ENCODE measurements at places on chromosomes 4 and X.

DNA sequence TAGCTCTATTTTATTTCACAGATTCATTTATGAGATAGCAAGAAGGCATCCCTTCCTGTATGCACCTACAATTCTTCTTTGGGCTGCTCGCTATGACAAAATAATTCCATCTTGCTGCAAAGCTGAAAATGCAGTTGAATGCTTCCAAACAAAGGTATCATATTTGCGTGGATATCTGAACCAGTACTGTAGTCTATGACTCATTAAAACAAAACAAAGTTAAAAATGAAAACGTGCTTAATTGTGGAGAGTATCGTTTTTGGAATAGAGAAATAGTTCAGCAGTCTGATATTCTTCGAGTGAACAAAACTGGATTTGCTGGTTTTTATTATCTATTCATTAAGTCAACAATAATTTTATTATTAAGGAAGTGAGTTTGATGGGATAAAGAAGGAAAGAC lies 6.3 kb downstream of the AFP start:
- DNase-seq: no peak

- DNase-seq: no peak
These were observed 40.7 kb upstream of the MBTPS2 start for GRCh38 chrX:21798677-21799219.

GRCh38 chr4:80114732-80115265 lies 41.8 kb upstream of the ANTXR2 start:
- DNase-seq: no peak

DNA sequence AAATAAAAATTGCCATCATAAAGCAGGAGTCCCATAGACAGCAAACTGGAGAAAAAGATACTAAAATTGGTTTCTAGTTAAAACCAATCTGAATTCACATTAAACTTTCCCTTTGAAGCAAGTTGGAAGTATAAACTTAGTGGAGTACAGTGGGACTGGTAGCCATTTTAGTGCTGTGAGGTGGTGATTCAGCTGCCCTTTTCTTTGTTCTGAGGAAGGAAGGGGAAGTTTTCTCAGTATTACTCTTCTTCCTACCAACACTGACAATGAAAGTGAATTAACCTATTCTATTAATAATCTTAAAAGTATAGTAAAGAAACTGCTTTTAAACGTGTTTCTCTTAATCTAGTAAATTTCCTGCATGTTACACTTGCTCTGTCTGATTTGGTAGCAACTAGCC lies 36.7 kb downstream of the SLC9A6 start:
- DNase-seq: no peak

GRCh38 chr4:146633471-146633800 lies 5.3 kb upstream of the POU4F2 start:
- no peak for DNase-seq

GRCh38 chrX:68432648-68433047 lies 647 bp downstream of the OPHN1 start:
- DNase-seq: no peak
